CD8-positive, alpha-beta memory T cell (primary cell): ENCODE measurements at places on chromosomes 2 and 18.

DNA sequence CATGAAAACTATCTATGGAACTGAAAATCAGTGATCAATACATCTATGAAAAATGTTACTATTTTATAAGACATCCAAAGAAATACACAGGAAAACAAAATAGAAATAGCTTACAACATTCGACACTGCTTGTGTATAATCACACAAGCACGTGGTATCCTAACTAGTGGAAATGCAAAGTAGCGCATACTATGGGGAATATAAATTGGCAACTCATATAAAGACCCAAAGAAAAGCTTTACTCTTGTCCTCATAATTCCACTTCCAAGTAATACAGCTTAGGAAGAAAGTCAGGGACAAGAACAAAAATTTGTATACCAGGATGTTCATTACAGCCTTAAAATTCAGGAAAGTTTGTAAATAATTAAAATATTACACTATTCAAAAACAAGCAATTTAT, 384.6 kb downstream of the NRXN1 start:
- DNase-seq = no peak

GRCh38 chr18:44844486-44844885, 163.8 kb downstream of the SETBP1 start:
- no peak for DNase-seq

- peak; percentile 51 for DNase-seq
Observed at GRCh38 chr2:63861220-63861822, 19.6 kb downstream of the UGP2 start.

- no peak for DNase-seq
Observed at GRCh38 chr2:240822280-240822847, 2.3 kb upstream of the KIF1A start.

DNA sequence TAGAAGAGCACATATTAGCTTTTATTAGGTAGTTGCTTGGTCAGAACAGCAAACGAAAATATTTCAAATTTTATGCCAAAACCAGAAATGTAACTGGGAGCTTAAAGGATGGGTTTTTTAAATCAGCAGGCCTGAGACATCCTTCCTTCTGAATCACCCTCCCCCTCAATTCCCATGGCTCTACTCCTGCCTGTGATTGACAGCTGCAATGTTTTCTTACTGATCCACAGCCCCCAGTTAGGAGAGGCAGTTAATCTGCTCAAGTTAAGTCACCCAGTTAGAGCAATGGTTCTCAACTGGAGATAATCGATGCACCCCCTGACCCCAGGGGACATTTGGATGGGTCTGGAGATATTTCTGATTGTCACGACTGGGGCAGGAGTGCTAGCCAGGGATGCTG, 24.9 kb downstream of the KCTD18 start:
- no peak for DNase-seq

DNA sequence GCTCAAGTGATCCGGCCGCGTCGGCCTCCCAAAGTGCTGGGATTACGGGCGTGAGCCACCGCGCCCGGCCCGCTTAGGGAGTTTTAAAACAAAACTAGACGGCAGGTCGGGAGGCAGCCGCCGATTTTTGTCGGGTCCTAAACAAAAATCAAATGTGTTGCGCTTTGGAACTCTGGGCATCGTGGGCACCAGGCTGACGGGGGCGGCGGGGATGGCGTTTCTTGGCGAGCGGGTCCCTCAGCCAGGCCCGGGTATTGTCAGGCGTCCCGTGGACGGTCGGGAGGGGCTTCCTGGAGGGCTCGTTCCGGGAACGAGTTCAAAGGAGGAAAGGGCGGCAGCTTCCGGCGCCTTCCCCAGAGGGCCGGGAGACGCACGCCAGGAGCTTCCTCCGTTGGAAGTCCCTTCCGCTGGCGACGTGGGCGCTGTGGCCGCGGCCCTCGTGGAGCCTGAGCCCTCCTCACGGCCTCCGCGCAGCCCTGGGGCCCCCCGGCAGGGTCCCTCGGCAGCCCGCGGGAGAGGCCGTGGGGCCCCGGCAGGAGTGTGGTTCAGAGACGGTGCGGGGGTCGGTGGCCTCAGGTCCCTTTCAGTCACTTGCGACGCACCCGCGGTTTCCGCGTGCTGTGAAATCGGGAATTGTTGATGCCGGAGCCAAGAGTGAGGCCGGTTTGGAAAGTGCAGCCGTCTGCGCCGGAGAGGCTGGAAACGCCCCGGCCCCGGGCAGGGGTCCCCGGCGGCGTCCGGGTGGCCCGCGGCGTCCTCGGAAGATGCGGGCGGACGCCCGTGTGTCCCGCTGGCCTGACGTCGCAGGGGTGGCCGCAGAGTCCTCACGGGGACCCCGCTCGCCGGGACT, 59.3 kb downstream of the EMILIN2 start:
- DNase-seq = peak; percentile 55

DNA sequence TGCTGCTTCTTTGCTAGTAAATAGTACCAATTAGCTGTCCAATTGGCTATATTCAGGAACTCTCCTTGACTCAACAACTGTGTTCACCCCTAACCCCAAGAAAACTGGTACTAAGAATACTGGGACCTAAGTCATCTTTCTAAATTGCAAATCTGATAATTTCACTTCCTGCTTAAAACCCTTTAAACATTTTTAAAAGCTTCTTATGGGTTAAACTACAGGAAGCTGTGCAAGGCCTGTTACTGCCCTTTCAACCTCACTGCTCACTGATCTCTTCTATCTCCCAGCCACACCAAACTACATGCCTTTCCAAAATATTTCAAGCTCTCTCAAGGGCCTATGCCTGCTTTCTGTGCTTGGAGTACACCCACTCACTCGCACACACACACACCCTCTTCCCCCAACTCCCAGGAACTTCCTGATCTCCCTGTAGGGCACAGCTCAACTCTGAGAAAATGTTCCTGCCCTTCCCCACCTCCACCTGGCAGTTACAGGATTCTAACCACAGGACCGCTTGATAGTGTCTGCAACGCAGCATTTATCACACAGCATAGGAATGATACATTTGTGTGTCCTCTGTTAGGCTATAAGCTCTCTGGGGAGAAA, 6.7 kb downstream of the LMAN1 start:
- no peak for DNase-seq
